Hematopoietic multipotent progenitor cell treated with erythropoietin and hydrocortisone succinate and interleukin-3 and kit ligand, for 15 days (in vitro differentiated cells): ENCODE measurements at places on chromosomes 16 and 17.

- no peak for DNase-seq
These were observed 436.8 kb upstream of the ERCC4 start for GRCh38 chr16:13483121-13483520.

DNA sequence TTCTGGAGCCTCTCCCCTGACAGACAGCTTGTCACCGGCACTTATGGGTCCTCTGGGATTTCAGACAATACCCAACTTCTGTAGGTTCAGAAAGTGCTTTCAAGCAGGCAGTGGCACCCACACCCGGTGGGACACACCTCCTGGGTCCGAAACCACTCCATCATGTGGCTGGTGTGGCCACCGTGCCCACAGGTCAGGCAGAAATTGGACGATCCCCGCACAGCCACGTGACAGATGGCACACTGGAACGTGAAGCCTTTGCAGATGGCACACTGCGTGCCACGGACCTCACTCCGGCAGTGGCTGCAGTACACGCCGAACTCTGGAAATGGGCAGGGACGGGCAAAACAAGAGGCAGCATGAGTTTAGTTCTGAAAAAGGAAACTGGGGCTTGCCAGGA is 99.5 kb upstream of the FA2H start:
- DNase-seq: no peak

DNA sequence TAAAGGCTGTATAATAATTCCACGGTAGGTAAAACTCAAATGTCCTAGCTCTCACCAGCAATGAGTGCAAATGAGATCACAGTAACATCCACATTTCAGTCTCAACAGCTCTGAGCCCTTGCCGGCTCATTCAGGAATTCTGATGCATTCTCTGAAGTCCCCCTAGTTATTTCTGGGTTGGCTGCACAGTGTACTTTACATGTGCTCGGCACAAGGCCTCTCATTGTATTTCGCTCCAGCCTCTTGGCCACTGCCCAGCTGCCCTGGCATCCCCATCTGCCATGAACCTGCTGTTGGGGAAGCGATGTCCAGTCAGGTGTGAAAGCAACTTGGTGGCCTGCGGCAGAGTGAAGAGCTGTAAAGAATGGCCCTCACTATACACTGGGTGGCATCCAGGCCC is 14.3 kb downstream of the PRCD start:
- DNase-seq: no peak

GRCh38 chr17:1019451-1019850 is 22.5 kb downstream of the TIMM22 start:
- DNase-seq: no peak

DNA sequence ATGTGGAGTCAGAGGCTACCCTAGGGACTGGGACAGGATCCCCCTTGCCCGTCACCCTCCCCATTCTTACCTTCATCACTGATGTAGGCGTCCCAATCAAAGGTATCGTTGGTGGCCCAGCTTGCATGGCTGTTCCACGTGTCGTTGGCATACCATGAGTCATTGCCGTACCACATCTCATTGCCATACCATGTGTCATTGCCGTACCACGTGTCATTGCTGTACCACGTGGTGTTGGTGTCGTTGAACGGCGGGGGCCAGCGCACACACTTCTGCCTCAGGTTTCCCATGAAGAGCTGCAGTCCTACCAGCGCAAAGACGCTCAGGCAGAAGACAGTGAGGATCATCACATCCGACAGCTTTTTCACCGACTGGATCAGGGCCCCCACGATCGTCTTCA is 4.8 kb downstream of the SCN4A start:
- DNase-seq: no peak

GRCh38 chr17:46053911-46054534 is 55.0 kb downstream of the STH start:
- no peak for DNase-seq

GRCh38 chr17:48378238-48378637 is 51.8 kb downstream of the SKAP1 start:
- no peak for DNase-seq

DNA sequence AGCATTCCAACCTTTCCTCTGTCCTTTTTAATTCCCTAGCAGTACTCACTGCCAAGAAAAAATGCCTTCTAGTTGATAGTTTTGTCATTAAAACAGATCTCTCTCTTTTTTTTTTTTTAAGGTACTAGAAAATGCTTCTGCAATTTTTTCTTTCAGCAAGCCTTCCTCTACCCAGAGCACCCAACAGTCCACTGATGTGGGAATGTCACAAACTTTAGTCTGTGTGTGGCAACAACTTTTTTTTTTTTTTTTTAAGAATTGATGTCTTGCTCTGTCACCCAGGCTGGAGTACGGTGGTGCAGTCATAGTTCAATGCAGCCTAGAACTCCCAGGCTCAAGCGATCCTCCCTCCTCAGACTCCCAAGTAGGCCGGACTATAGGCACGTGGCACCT is 34.7 kb downstream of the CDRT15 start:
- no peak for DNase-seq

- no peak for DNase-seq
These were observed 43.2 kb upstream of the MRPS23 start for GRCh38 chr17:57892820-57893595.

DNA sequence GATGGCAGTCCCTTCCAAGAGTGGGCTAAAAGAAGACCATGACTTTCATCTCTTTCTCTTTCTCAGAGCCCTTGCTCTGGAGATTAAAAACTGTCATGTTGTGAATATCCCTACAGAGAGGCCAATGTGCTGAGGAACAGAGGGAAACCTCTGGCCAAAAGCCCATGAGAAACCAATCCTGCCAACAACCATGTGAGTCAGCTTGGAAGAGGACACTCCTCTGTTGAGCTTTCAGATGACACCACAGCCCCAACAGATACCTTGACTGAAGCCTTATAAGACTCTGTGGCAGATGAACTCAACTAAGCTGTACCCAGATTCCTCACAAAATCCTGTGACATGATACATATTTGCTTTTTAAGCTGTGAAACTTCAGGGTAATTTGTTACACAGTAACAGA is 19.6 kb downstream of the CPPED1 start:
- no peak for DNase-seq

GRCh38 chr17:48642059-48642842 is 16.1 kb upstream of the HOXB9 start:
- no peak for DNase-seq

DNA sequence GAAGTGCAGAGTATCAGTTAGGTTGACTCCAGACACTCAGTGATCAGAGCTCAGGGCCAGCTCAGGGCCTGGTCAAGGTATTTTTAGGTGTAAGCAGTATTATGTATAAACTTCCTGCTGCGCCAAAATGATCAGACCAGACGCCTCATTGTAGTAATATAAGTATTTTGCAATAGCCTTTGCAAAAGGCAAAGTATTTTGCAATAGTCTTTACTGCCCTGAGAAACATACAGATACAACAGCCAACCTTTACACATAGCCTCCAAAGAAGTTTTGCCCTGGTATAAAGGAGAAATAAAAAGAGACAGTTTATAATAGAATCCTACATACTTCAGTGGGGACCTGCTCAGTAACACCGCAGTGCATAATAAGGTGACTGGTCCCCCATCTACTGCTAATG is 333.0 kb upstream of the EEF2KMT start:
- no peak for DNase-seq

GRCh38 chr17:55134486-55135157 is 130.1 kb upstream of the HLF start:
- DNase-seq: no peak

DNA sequence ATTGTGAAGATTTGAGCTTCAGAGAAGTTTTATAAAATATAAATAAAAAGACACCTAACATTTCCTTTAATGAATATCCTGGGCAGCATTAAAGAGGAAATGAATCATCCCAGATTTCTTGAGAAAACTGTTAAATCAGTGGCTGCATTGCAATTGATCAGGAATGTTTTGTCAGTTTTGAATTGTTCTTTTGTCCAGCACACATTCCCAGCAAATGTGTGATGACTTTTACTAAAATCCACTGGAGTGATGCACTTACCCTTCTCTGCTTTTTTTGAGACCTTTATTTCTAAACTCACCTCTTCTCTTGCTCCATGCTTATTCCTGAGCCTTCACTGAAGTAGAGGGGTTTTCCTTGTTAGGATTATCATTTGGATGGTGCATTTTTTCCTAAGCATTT is 1307.2 kb downstream of the CDH8 start:
- DNase-seq: no peak

GRCh38 chr16:9372934-9373890 is 281.8 kb downstream of the HAPSTR1 start:
- DNase-seq: no peak

- peak; percentile 11 for DNase-seq
These were observed 24.3 kb upstream of the TMEM220 start for GRCh38 chr17:10754109-10754508.

GRCh38 chr16:84790301-84790700 is 29.5 kb upstream of the CRISPLD2 start:
- no peak for DNase-seq

- DNase-seq: no peak
These were observed 11.8 kb downstream of the TTYH2 start for GRCh38 chr17:74224959-74225725.

- DNase-seq: no peak
These were observed 7.8 kb upstream of the SSTR2 start for GRCh38 chr17:73156887-73157520.
